ENCODE measurements at places on chromosomes 2 and 18. TPM values are rescaled to one million over a fixed set of nuclear protein-coding genes. Genes with fewer than 3 reads are reported as not detected.

The ABHD1 gene
- not detected for total RNA-seq

The SCN3A gene
- 0.13 TPM for total RNA-seq

The DRC1 gene
- total RNA-seq, result not detected

The MALL gene
- total RNA-seq, result 44.5 TPM

The POTEJ gene
- not detected for total RNA-seq

The NR4A2 gene
- total RNA-seq, result 9.4 TPM
